ENCODE measurements at places on chromosomes 3 and 15.

DNA sequence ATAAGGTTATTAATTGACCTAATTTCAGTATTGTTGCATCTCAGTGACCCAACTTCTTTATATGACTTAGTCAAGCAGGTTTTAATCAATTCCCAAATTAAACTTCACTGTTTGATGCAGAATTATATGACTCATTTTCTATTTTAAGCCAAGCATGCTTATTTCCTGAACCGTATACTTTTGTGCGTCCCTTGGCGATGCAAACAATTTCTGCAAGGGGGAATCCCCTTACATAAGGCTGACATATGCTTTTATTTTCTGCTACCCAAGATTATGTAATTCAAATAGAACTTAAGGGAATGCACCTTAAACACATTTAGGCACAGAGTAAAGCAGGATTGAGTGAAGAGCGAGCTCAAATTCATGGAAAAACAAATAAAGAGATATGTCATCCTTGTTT is 303.9 kb downstream of the PDCD6IP start:
- no peak for DNase-seq

- no peak for DNase-seq
These were observed 655 bp downstream of the CYFIP1 start for GRCh38 chr15:22979238-22980188.

DNA sequence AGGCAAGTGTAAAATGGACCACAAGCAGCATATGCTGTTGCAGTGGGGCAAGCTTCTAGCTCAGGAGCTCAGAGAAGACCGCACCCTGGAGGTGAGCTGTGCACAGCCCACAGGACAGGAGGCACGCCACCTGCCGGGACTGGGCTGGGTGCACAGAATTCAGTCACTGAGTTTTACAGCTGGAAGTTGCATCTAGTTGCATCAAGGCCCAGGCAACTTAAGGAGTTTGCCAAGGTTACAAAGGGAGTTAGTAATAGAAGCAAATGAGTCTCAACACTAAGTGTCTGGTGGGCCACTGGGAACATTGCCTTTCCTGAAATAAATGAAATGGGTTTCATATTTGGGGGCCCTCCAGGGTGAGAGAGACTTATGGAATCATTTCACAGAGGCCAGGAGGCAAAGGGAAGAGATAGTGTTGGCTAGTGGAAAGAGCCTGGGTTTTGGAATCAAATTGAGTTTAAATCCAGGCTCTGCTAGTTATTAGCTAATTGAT is 36.0 kb upstream of the TIMP4 start:
- DNase-seq = no peak

DNA sequence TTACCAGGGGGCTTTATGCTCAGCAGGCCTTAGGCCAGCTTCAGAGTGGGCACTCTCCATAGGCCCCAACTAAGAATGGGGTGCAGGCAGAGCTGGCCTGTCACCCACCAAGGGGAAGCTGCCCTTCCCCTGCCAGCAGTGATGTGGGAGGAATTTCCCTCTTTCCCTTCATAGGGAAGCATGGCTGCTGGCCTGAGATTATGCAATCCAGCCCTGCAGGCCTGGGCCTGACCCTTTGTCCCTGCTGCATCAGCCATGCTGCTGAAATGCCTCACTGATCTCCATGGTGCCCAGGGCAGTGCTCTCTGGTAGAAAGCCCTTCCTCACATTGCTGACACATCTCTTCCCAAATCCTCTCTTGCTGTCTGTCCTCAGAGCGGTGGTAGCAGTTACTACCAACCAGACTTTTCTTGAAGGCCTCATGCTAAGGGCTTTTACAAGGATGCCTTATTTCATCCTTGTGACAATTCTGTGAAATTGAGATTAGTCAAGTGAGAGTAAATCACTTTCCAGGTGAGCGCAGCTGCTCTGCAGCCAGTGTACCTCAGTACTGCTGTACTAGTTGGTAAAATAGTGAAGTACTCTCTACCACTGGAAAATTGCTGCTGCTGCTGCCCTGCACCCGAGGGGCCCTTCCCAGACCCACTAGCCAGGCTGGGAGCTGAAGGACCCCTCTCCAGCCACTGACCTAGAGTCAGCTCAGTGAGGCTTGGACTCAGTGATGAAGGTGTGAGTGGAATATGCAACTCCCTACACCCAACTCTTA is 33.8 kb downstream of the MRAS start:
- DNase-seq = peak; percentile 28

GRCh38 chr3:46368569-46368968 is 2.2 kb upstream of the CCR5 start:
- peak; percentile 97 for DNase-seq

DNA sequence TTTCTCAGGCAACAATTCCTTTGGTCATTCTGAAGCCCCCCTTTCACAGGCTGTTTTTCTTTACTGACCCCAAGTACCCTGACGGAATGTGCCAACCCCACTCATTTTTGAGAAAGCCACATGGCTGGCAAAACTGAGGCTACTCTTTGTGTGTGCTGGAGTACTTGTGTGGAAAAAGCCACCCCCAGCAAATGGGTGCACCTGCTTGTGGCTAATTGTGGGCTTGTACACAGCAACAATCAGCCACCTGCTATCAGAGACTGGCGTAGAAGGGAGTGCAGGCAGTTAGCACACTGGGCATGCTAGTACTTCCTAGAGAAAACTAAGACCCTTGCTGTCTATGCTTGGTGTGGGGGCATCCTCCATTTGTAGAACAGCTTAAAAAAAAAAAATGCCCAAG is 110.1 kb upstream of the LMOD3 start:
- no peak for DNase-seq

- peak; percentile 96 for DNase-seq
These were observed 33.1 kb upstream of the CCDC50 start for GRCh38 chr3:191296041-191296541.

- DNase-seq = no peak
These were observed 8.2 kb upstream of the C3orf38 start for GRCh38 chr3:88141458-88142083.

DNA sequence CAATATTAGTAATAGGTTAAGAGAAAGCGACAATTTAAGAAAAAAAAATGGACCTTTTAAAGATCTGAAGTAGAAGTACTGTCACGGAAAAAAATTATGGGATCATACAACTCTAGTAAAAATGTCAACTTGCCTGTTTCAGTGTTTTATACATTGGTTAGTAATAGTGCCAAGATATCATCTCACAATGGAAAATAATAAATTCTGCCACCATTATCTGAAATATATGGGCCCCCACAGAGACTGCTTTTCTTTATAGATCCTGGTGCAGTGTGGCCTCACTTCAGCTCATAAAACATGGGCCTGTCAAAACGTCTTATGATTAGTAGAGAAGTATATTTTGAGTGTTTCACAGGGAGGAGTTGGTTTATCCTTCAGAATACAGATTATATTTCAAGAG is 266.3 kb upstream of the EPHA6 start:
- DNase-seq = no peak

GRCh38 chr15:62060113-62060895 is at the start of gene VPS13C:
Gene VPS13C, minus strand, starts transcription at chr15:62060447. Its CDS starts 73 bp downstream, at chr15:62060374.
- DNase-seq = peak; percentile 94
